ENCODE measurements at places on chromosomes 2 and 18.

DNA sequence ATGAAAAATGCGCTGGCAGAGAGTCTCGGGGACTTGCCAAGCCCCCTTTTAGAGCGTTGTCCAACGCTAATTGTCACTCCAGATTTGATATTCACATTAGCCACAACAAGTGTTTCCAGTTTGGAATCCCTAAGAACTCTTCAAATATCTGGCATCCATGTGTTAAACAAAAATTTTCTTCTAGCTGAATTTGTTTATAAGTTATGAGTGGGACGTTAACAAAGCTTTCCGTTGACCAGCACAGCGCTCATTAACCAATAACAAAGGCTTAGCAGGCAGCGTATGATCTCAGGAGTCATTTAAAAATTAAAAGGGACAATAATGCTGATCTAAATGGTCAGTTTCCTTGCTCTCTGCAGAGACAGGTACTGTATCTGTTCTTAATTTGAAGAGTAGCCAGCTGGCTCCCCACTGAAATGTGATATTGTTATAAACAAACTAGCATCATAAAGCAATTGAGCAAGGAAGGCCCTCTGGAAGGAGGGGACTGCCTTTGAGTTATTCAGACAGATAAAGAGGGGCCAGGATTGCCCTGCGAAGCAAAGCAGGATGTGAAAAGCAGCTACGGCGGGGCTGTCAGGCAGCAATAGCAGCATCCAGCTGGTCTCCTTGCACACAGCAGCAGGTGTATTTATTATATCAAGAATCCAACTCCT is 337.2 kb upstream of the SALL3 start:
- DNase-seq = no peak

- no peak for DNase-seq
These were observed 68.5 kb upstream of the ITGA6 start for GRCh38 chr2:172358691-172359556.

GRCh38 chr18:25443776-25444175 is 91.8 kb upstream of the ZNF521 start:
- no peak for DNase-seq

- no peak for DNase-seq
These were observed 25.0 kb upstream of the TMBIM1 start for GRCh38 chr2:218317303-218317630.

- DNase-seq = no peak
These were observed 1.8 kb downstream of the PDE11A start for GRCh38 chr2:178070824-178071223.

DNA sequence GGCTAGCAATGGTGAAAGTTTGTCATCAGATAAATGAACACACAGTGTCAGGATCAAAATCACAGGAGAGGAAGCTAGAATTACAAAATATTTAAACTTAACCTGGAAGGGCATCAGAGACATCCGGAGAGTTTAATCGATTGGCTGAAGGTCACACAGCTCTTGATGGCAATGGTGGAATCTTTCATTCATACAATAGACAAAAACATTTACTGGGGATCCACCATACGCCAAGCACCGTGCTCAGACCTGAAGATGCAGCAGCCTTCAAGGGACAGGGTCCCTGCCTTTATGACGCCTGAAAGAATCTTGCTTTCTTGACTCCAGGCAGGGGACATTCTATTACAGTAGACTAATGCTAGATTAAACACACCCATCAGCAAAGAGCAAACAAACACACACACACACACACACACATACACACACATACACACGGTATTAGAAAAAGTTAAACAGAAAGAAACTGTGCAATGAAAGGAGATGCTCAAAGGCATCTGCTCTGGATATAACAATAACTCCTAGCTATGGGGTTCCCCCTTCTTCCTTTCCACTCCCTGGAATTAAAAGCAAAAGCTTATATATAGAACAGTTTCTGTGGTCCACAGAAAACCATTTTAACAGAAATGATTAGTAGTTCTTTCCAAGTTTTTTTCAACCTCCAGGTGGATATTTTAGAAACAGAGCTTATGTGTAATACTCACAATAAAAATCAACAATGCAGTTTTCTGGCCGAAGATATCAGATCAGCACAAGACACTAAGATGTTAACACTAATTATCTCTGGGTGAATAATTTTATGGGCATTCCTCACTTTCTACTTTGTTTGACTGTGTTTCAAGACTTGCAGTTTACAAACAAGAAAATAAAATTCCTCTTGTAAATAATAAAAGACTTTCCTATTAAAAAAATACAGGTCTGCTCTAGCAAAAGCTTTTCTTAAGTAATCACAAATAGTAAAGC is 151.7 kb downstream of the ANKRD44 start:
- DNase-seq = no peak

GRCh38 chr2:96952976-96953610 is 33.3 kb downstream of the FAM178B start:
- no peak for DNase-seq

- DNase-seq = no peak
These were observed 36.6 kb upstream of the TANK start for GRCh38 chr2:161123531-161124030.

DNA sequence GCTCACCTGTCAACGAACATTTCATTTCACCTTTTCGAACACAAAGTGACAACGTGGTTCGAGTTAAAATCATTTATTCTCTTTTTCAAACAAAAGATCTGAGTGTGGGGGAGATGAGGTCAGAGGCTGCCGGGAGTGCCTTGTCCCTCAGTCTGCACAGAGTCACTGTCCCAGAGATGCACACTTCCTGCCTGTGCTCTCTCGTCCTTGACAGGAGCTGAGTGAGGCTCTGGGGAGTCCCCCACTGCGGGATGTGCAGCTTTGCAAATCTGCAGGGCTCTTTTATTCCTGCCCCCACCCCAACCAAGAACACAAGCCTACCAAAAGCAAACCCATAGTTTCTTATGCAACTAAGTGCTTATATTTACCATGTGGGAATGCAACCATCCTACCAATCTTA is 497.8 kb downstream of the EIPR1 start:
- DNase-seq = no peak

DNA sequence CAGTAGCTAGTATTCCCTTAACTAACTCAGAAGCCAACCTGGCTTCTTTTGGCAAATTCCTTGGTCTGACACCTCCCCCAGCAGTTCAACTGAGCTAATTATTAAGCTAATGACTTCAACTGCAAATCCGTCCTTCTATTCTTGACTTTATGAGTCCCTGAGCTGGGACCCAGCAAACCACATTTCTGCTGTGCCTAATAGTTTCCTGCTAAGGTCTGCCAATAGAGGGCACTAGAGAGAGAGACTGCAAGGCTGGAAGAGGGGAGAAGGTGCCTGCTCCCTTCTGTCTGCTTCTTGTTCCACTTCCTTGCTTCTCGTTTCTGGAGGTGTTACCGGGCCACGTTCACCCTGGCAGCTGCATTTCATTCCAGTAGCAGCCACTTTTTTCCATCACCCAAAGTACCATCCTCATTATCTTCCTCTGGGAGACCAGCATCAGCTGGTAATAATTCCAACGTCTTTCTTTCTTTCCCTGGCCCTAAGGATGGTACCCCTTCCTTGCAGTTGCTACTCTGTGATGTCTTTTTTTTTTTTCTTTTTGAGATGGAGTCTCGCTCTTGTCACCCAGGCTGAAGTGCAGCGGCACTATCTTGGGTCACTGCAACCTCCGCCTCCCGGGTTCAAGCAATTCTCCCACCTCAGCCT is 352.0 kb downstream of the TNS1 start:
- no peak for DNase-seq
